Hepatocyte (in vitro differentiated cells): ENCODE measurements at places on chromosomes 13 and 19. TPM values are rescaled to one million over a fixed set of nuclear protein-coding genes. Genes with fewer than 3 reads are reported as not detected.

Gene CD37
- total RNA-seq: 0.27 and 1.9 TPM in 2 replicates

Gene LILRB1
- total RNA-seq: not detected in 2 replicates

GRCh38 chr13:51585696-51586095 lies 1.4 kb downstream of the WDFY2 start:
- DNase-seq: no peak

DNA sequence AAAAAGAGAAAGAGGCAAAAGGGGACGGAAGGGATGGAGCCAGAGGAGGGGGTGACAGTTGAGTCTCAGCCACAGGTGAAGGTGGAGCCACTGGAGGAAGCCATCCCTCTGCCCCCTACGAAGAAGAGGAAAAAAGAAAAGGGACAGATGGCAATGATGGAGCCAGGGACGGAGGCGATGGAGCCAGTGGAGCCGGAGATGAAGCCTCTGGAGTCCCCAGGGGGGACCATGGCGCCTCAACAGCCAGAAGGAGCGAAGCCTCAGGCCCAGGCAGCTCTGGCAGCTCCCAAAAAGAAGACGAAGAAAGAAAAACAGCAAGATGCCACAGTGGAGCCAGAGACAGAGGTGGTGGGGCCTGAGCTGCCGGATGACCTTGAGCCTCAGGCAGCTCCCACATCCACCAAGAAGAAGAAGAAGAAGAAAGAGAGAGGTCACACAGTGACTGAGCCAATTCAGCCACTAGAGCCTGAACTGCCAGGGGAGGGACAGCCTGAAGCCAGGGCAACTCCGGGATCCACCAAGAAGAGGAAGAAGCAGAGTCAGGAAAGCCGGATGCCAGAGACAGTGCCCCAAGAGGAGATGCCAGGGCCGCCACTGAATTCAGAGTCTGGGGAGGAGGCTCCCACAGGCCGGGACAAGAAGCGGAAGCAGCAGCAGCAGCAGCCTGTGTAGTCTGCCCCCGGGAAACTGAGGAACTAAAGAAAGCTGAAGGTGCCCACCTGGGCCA lies 2.5 kb downstream of the POLR1G start:
- no peak for DNase-seq

Gene MPND
- total RNA-seq: 11.2 and 16.6 TPM in 2 replicates

DNA sequence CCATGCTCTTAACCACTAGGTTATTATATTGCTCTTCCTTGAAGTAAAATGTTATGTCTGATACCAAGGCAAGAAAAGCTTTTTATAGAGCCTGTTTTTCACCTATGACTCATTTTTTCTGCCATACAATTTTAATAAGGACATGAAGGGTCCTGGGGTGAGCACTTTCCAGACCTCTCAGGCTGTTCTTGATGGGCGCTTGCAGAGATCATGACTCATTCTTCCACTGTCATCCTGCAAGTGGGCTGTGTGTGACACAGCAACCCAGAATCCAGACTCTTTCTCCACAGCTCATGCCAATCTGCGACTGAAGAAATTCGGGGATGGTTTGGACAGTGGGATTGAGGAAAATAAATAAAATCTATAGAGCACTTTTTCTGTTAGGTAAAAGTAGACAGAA lies 506.7 kb upstream of the NBEA start:
- no peak for DNase-seq

Gene KCNJ14
- total RNA-seq: 0.12 and 0.70 TPM in 2 replicates

DNA sequence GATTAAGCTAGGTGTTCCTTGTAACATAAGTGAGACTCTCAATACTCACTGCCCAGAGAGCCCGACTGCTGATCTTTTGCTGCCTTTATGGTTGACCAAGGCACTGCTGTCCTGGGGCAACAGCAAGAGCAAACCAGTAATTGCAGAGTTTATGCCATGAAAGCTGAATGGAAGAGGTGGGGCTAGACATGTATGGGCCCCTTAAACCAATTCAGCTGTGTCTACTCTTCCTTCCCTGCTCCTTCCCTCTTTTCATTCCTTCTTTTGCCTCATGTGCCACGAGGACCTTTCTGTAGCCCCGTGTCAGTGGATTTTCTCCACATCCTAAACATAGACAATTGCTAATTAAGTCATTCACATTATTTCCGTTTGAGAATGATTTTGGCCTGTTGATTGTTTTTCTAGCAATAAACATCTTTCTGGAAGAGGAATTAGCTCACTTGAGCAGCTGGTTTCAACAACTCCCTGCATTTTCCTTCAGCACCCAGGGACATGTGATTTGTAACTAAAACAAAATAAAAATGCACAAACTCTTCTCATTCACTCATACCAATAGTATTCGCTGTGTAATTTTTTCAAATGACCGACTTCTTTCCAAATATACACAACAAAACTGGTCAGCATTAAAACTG lies 40.5 kb downstream of the RAP2A start:
- DNase-seq: no peak

Gene CEACAM3
- total RNA-seq: not detected in 2 replicates

Gene POSTN
- 178 and 233 TPM in 2 replicates for total RNA-seq

DNA sequence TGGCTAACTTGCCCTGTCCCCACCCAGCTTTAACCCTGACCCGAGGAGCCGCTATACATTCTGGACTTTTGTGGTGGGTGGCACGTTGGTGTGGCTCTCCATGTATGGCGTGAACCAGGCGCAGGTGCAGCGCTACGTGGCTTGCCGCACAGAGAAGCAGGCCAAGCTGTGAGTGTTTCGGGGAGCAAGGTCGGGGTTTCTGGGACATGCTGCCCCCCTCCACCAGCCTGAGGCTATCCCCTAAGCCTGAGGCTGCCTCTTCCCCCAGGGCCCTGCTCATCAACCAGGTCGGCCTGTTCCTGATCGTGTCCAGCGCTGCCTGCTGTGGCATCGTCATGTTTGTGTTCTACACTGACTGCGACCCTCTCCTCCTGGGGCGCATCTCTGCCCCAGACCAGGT lies 6.0 kb downstream of the SLC5A5 start:
- no peak for DNase-seq

DNA sequence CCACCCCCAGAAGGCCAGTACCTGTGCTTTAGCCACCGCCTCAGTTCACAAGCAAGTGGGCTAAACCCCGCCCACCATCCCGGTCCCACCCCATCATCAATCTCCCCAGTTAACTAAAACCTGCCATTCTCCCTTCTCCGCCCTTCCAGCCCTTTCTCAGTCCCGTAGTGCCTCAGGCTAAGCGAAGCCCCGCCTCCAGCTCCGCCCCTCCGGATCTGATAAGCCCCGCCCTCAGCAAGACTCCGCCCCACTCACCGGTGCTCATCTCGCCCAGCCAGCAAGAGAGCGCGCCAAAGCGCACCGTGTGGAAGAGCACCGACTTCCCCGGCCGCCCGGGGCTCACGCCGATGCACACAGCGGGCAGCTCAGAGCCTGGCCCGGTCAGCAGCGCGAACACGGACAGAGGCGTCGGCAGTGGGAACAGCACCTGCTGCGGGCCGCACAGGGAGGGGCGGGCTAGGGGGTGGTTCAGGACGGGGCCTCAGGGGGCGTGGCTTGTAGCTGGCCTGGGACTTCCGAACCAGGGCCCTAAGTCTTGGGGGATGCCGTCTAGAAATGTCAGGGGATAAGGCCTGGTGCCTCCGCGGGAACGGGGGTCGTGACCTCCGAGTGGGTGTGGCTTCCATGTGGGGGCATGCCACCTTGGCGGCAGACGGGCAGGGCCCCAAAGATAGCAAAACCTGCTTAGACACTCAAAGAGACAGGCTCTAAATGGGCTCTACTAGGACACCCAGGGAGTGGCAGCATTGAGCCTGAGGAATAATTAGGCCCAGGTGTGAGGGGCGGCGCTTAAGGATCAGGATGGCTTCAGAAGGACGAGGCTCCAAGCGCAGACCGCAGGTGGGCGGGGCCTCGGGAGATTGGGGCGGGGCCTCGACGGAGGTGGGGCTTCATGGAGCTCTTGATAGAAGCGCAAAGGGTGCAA lies 21.4 kb downstream of the MAP4K1 start:
- DNase-seq: peak; percentile 77

DNA sequence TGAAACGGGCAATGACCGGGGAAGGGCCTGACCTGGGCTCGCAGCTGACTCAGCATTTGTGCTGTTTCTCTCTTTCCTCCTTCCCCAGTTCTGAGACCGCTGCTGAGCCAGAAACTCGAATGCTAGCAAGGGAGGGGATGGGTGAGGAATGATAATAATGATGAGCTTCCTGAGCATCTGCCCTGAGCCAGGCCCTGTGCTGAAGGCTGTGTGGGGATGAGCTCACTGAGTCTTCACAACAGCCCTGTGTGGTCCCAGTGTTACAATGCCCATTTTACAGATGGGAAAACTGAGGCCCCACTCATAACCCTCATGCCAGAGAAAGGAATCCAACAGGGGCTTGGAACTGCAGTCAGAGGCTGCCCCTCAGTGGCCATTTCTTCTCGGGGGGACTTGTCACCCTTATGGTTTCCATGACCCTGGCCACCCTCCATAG lies 8.1 kb downstream of the SULT2B1 start:
- DNase-seq: no peak

- DNase-seq: no peak
Observed at GRCh38 chr19:16860118-16860517, 28.7 kb upstream of the F2RL3 start.

Gene KLK2
- not detected in 2 replicates for total RNA-seq

DNA sequence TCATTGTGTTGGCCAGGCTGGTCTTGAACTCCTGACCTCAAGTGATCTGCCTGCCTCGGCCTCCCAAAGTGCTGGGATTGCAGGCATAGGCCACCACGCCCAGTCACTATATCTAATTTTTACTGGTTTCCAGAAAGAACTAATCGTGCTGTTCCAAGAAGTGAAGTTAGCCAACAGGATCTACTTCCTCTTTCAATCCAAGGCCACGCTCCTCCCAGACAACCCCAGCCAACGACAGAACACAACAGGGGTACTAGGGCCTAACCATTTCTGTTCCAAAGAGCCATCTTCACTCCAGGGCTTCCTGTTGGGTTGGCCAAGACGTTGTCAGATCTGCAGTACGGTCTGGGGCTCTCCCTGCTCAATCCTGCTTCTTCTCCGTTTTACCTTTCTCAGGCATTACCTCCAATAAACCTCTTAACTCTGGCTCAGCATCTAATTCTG lies 7.0 kb upstream of the LSM14A start:
- no peak for DNase-seq

GRCh38 chr19:12769689-12770088 lies 5.7 kb downstream of the HOOK2 start:
- DNase-seq: peak; percentile 50

- no peak for DNase-seq
Observed at GRCh38 chr13:108437496-108437895, 168.0 kb downstream of the TNFSF13B start.

GRCh38 chr13:32443111-32443510 lies 15.2 kb upstream of the N4BP2L1 start:
- peak; percentile 16 for DNase-seq

DNA sequence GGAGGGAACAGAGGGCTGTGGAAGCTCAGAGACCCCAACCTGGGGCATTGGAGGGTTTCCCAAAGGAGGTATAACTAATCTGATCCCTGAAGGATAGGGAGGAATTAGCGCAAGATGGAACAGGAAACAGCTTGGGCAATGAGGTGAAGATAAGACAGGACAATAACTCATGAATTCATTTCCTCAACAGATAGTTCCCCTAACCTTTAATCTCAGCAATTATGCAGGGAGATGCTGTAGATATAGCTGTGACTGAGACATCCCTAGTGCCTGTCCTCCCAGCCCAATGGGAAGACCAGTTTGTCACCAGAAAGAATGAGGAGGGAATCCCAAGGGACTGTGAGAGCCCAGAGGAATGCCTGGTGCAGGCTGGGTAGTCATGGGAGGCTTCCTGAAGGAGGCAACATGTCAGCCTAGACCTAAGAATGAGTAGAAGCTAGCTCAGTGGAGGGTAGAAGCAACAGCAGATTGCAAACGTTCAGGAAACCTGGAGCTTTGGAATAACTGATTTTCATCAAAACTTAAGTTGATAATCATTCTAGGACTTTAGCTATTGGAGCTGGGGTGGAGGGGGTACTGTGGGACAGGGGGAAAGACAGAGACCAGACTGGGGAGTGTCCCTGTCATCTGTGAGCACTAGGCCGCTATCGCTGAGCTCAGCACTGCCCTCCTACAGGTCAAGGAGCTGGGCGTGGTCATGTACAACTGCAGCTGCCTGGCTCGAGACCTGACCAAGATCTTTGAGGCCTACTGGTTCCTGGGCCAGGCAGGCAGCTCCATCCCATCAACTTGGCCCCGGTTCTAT lies 18.8 kb downstream of the HIPK4 start:
- no peak for DNase-seq

DNA sequence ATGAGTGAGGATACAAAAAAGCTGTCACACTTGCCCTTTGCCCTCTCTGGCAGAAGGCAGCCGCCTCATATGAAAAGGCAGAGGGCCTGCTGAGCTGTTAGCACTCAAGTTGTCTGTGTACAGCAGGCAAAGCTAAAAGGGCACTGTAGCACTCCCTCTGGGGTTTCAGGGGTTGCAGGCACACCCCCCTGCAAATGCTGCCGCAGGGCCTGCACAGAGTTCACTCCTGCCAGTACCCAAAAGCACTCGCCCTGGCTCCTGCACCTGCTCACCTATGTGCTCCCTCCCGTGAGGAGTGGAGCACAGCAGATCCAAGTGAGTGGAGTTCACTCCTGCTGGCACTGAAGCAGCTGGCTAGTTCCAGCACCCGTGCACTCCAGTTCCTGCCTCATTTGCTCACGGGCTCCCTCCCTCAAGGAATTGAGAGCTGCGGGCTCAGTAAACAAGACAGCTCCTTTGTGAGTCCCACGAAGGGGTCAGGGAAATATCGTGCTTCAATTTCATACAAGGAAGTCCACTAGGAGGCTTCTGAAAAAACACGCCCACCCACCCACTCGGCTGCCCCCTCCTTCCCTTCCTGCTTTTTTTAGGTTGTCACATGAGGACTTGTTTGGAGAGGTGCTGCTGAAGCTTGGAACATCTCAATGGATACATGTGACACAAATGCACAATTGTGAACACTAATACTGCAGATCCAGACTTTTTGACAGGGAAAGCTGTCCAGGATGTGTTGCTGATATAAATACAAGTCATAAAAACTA lies 9.9 kb upstream of the RCBTB2 start:
- DNase-seq: peak; percentile 46

- DNase-seq: no peak
Observed at GRCh38 chr13:19961489-19961888, 3.0 kb downstream of the ZMYM2 start.

DNA sequence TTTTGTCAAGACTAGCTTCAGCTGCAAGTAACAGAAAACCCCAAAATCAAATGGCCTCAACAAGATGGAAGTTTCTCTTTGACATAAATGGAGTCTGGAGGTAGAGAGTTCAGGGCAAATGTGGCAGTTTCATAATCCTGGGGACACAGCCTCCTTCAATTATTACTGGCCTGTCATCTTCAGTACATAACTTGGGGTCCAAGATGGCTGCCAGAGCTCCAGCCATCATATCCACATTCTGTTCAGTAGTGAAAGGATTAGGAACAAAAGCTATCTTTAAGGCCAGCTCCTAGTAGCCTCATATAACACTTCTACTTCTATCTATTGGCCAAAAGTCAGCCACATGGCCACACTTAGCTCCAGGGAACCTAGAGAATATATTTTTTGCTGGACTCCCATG lies 15.0 kb upstream of the IGSF23 start:
- DNase-seq: no peak

DNA sequence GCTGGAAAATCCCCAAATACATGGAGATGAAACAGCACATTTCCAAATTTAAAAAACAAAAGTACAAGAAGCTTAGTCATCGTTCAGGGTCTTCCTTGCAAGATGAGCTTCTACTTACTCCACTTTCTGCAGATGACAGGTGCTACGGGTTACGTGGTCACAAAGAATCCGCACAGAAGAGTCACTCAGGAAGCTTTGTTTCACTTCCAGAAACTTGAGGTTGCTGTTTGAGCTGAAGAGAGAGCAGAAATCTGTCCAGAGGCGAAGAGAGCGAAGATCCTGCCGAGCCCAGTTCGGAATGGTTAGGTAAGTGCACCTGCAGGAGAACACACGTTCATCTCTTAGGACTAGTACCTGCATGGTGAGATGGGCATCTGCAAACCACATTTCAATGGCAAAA lies 9.4 kb downstream of the NLRP7 start:
- DNase-seq: no peak

Gene ZNF763
- 1.7 and 3.0 TPM in 2 replicates for total RNA-seq

Gene SBK2
- total RNA-seq: 0.28 and 0.30 TPM in 2 replicates

Gene ZNF155
- total RNA-seq: 5.6 and 7.2 TPM in 2 replicates
